Hematopoietic multipotent progenitor cell (in vitro differentiated cells): ENCODE measurements at places on chromosomes 1 and 21. TPM values are rescaled to one million over a fixed set of nuclear protein-coding genes. Genes with fewer than 3 reads are reported as not detected.

The DCST1 gene
- under 0.01 TPM for total RNA-seq

The CRYAA gene
- total RNA-seq, result not detected

The LCE2A gene
- total RNA-seq, result not detected

The PCBP3 gene
- total RNA-seq, result 7.0 TPM

The SIK1 gene
- total RNA-seq, result 5.1 TPM

The CDC42BPA gene
- 10.2 TPM for total RNA-seq

The PTPRC gene
- total RNA-seq, result 281 TPM

The ADORA1 gene
- not detected for total RNA-seq

The OR14I1 gene
- not detected for total RNA-seq

The MCOLN3 gene
- total RNA-seq, result under 0.01 TPM

The GREM2 gene
- not detected for total RNA-seq

The ASAP3 gene
- 1.1 TPM for total RNA-seq

The CDA gene
- total RNA-seq, result 0.27 TPM

The TRIM67 gene
- total RNA-seq, result under 0.01 TPM

The KCNJ6 gene
- under 0.01 TPM for total RNA-seq

The OPTC gene
- total RNA-seq, result not detected

The FCRLB gene
- total RNA-seq, result 0.54 TPM

The CFHR2 gene
- total RNA-seq, result not detected

The ZBTB8B gene
- total RNA-seq, result under 0.01 TPM

The FAM167B gene
- total RNA-seq, result under 0.01 TPM

The AADACL4 gene
- total RNA-seq, result not detected

The CR2 gene
- 0.54 TPM for total RNA-seq

The SCP2 gene
- total RNA-seq, result 26.1 TPM

The OR2L3 gene
- 1.6 TPM for total RNA-seq

The NR1I3 gene
- not detected for total RNA-seq
